ENCODE measurements at places on chromosomes 13 and 19. TPM values are rescaled to one million over a fixed set of nuclear protein-coding genes. Genes with fewer than 3 reads are reported as not detected.

DNA sequence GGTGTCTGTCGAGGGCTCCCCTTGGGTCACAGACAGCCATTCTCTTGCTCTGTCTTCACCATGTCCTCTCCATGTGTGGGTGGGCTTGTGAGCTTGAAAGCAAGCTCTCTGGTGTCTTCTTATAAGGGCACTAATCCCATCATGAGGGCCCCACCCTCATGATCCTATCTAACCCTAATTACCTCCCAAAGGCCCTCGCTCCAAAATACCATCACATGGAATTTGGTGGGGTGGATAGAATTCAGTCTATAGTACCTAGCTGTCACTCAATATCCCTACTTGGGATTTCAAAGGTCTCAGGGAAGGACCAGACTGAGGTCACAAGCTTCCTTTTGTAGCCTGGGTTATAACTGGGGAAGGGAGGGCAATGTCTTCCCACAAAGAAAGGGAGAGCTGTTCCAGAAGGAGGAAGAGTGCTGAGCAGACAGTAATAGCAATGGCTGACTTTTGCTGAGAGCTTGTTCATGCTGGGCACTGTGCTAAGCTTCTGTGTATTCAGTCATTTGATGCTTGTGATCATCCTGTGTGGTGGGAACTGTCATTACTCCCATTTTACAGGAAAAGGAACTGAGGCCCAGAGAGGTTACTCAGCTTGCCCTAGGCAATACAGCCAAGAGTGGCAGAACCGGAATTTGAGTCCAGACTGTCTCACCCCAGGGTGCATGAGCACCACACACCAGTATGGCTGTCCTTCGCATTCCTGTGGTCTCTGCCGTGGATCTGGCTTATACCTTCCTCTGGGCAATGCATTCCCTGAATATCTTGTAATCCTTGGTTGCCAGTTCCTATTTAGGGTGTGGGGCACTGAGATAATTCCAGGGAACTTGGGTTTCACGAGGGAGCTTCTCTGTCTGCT lies 8.2 kb downstream of the FXYD5 start:
- H3K4me3 ChIP-seq, result no peak overlapping the region
- no peak for DNase-seq
- peaks cover 75% of the 10 kb centered on the region for H3K36me3 ChIP-seq
- H3K4me1 ChIP-seq, result no peaks in the 10 kb centered on the region
- no peaks in the 10 kb centered on the region for H3K27me3 ChIP-seq
- no peak overlapping the region for H3K27ac ChIP-seq

The PEAK3 gene
- not detected for polyA plus RNA-seq

DNA sequence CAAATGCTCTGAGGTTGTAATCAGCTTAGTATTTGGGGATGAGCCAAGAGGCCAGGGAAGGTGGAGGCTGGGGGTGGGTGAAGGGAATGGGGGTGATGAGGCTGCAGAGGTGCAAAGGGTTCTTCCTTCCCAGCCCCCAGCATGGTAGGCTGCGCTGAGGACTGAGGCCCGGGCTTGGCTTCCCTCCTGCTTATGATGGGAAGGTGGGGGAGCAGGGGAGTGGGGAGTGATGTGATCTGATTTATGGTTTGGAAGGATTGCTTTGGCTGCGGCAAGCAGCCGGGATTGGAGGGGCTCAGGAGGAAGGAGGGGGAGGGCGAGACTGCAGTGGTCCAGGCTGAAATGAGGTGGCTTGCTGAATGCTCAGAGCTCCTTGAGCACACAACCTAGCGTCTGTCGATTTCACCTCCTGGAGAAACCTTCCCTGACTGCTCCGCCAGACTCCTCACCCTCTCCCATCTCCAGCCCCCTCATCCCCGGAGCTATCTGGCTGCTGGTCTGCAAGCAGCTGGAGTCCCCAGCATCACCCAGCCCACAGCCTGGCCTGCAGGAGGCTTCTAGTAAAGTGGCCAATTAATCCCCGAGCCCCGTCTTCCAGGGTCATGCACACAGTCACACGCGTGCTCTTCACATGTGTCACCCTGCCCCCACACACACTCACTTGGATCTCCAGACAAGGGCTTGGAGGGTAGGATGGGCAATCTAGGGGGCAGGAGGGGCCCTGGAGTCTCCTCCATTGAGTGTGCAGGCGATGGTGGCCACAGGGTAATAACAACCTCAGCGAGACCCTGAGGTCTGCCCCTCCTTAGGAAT lies 757 bp upstream of the CLEC11A start:
- no peak overlapping the region for H3K4me3 ChIP-seq
- H3K4me1 ChIP-seq, result no peaks in the 10 kb centered on the region
- no peak overlapping the region for H3K27ac ChIP-seq
- H3K36me3 ChIP-seq, result no peaks in the 10 kb centered on the region

- no peak for DNase-seq
- H3K27ac ChIP-seq, result no peak overlapping the region
- H3K4me3 ChIP-seq, result no peak overlapping the region
- no peaks in the 10 kb centered on the region for H3K27me3 ChIP-seq
Observed at GRCh38 chr13:95247852-95248251, 53.4 kb downstream of the ABCC4 start.

GRCh38 chr13:49838989-49839388 lies 46.5 kb upstream of the KPNA3 start:
- H3K27ac ChIP-seq, result no peak overlapping the region
- H3K27me3 ChIP-seq, result no peaks in the 10 kb centered on the region
- no peaks in the 10 kb centered on the region for H3K36me3 ChIP-seq

- H3K36me3 ChIP-seq, result peaks cover 12% of the 10 kb centered on the region
- no peaks in the 10 kb centered on the region for H3K4me1 ChIP-seq
- no peak overlapping the region for H3K27ac ChIP-seq
- no peak overlapping the region for H3K4me3 ChIP-seq
Observed at GRCh38 chr13:60001889-60002288, 161.8 kb downstream of the DIAPH3 start.

The GAS6 gene
- 406 TPM for polyA plus RNA-seq

DNA sequence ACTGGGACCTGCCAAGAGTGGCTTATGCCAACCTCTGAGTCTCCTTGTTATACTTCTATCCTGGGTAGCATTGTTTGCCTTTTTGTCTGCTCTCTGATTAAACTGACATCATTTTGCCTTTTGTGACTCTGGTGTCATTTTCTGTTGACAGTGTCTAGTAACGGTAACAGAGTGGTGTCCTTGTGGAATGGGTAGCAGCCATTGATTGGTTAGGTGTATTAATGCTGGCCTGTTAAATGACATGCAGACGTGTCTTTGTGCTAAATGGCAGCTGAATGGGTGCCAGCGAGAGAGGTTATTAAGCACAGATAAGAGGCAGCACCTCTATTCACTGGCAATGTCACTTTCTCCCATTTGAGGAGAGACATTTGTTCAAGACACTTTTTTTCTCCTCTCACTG lies 1289.4 kb downstream of the PCDH9 start:
- DNase-seq, result no peak
- no peak overlapping the region for H3K27ac ChIP-seq
- peaks cover 4% of the 10 kb centered on the region for H3K4me1 ChIP-seq
- no peaks in the 10 kb centered on the region for H3K36me3 ChIP-seq

The MRPL34 gene
- 61.4 TPM for polyA plus RNA-seq

- H3K4me3 ChIP-seq, result no peak overlapping the region
- no peak overlapping the region for H3K27ac ChIP-seq
- DNase-seq, result no peak
- no peaks in the 10 kb centered on the region for H3K4me1 ChIP-seq
Observed at GRCh38 chr13:98890186-98890585, 87.7 kb downstream of the DOCK9 start.

GRCh38 chr19:17254636-17255035 lies 8.9 kb upstream of the NR2F6 start:
- DNase-seq, result no peak
- H3K27ac ChIP-seq, result no peak overlapping the region
- H3K36me3 ChIP-seq, result no peaks in the 10 kb centered on the region
- H3K27me3 ChIP-seq, result no peaks in the 10 kb centered on the region
- H3K4me3 ChIP-seq, result no peak overlapping the region
- H3K4me1 ChIP-seq, result no peaks in the 10 kb centered on the region

DNA sequence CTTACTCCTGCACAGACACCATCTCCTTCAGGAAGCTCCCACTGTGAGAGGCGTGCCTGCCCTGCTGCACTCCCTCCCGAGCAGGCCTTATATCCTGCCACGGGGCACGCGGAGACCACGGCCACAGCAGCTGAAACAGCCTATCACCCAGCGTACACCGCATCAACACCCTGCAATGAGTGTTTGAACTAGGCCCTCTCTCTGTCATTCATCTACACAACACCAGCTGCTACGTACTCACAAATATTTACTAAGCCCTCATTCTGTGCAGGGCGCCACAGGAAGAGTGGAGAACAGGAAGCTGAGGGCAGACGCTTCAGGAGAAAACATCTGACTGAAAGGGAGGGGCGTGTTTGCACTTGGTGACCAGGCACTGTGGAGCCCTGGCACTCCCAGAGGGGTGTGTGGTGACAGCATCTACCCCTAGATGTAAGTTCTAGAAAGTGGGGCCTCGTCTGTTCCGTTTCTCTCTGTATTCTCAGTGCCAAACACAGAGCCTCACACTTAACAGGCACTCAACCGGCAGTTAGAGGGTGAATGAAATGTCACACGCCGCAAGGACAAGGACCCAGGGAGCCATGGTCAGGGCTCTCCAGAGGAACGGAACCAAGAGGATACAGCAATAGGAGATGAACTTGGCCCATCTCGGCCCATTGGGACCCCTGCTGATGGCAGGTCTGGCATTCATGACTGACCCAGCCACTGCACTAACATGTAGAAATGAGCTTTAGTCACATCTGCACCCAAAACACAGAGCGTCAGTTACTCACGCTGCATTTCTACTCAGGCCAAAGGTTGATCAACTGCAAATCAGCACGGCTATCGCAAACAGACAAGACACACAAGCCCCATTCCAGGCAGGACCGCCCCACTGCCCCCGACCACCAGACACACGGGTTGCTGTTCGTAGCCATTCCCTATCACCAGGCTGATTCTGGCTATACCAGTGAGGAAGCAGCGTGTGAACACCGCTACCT lies 15.7 kb downstream of the RANBP3 start:
- no peak for DNase-seq
- no peak overlapping the region for H3K4me3 ChIP-seq
- no peak overlapping the region for H3K27ac ChIP-seq
- H3K36me3 ChIP-seq, result no peaks in the 10 kb centered on the region
- H3K4me1 ChIP-seq, result no peaks in the 10 kb centered on the region

DNA sequence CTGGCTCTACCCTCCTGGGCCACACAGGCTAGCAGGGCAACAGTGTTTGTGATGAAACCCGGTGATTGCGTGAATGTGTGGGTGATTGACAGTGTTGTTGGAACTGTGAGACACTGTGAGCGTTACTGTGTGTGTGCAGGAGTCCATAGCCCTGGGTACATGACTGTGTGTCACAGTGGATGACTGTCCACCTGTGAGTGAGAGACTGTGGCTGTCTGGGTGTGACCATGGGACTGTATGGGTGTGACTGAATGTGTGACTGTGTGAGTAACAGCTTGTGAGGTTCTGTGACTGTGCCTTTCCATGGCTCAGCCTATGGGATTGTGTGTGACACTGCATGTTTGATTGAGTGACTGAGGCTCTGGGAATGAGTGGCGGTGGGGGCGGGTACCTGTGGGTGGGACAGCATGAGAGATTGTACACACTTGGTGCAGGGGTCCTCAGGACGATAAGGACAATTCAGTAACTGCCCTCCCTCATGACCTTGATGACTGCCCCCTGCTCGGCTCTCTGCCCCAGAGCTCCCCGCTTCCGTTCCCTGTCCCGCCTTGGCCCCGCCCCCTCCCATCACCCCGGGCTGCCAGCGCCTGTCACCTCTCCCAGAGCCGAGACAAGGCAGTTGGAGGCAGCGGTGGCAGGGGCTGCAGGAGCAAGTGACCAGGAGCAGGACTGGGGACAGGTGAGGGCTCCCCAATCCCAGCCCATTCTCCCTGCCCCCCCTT lies at the start of gene GIPR:
Gene GIPR (plus strand): TSS at position 602 of the 722 bp plus-strand sequence. CDS start 1,300 bp downstream, outside the sequence.
- peaks cover 4% of the 10 kb centered on the region for H3K4me1 ChIP-seq
- no peak within 1 kb of the TSS for H3K27ac ChIP-seq
- DNase-seq, result peak; percentile 74

DNA sequence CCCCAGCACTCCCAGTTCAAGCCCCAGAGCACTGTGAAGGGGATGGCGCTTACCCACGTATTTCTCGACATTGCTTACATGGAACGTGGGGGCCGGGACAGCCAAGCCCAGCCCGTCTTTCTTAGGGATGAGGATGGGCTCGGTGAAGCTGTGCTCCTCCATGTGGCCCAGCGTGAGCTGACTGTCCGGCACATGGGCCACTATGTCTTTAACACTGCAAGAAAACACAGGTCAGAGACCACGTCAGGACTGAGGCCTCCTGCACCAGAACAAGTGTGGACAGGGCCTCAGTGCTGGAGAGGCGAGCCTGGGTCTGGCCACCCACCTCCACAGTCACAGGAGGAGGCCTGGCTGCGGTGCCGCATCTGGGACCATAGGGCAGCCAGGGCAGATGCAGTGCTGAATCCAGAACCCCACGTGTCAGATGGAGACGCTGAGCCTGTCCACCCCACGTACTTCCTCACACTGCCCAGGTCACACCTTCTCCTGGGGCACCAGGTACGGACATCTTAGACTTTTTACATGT lies 125.2 kb downstream of the TUBA3C start:
- no peak for DNase-seq
- peaks cover 7% of the 10 kb centered on the region for H3K27me3 ChIP-seq
- no peak overlapping the region for H3K4me3 ChIP-seq
- no peak overlapping the region for H3K27ac ChIP-seq
- no peaks in the 10 kb centered on the region for H3K36me3 ChIP-seq

DNA sequence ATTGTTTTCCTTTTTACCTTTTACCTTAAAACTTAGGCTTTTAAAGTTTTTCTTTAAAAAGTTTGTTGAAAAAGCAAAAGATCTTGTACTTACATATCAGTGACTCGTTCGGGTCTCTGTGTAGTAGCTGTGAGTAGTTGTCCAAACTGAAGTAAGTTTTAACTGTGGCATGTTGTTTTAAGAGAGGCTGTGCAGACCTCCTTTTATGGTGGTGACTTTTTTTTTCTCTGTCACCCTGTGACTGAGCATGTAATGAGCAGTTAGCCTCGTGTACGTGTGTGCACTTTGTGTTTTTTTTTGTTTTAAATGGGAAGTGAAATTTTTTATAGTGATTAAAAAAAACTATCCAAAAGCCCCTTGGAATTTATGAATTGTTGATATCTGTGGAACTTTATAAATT lies at the start of gene GPR183:
Gene GPR183 (minus strand): TSS at position 153 of the 400 bp plus-strand sequence. CDS start 11,254 bp downstream, outside the sequence.
- H3K4me1 ChIP-seq, result peaks cover 34% of the 10 kb centered on the region
- peak within 1 kb of the TSS; percentile 79 for H3K27ac ChIP-seq

The NKPD1 gene
- 0.06 TPM for polyA plus RNA-seq

- no peaks in the 10 kb centered on the region for H3K27me3 ChIP-seq
- peak overlapping the region; percentile 71 for H3K27ac ChIP-seq
- no peaks in the 10 kb centered on the region for H3K4me1 ChIP-seq
- no peak for DNase-seq
- no peaks in the 10 kb centered on the region for H3K36me3 ChIP-seq
Observed at GRCh38 chr19:44603201-44603945, 10.0 kb upstream of the IGSF23 start.

The COMP gene
- polyA plus RNA-seq, result 0.42 TPM

Data from SK-N-SH (cell line).